Stimulated activated CD4-positive, alpha-beta T cell treated with anti-CD3 and anti-CD28 coated beads, Interleukin-12 subunit alpha, Interleukin-12 subunit beta, amount 100 ng/mL, for 24 hours (primary cell): ENCODE measurements at places on chromosomes 2 and 18.

- DNase-seq: no peak
These were observed 45.3 kb downstream of the ACAA2 start for GRCh38 chr18:49768051-49768391.

- DNase-seq: no peak
These were observed 11.8 kb downstream of the ARHGAP25 start for GRCh38 chr2:68746408-68746807.

DNA sequence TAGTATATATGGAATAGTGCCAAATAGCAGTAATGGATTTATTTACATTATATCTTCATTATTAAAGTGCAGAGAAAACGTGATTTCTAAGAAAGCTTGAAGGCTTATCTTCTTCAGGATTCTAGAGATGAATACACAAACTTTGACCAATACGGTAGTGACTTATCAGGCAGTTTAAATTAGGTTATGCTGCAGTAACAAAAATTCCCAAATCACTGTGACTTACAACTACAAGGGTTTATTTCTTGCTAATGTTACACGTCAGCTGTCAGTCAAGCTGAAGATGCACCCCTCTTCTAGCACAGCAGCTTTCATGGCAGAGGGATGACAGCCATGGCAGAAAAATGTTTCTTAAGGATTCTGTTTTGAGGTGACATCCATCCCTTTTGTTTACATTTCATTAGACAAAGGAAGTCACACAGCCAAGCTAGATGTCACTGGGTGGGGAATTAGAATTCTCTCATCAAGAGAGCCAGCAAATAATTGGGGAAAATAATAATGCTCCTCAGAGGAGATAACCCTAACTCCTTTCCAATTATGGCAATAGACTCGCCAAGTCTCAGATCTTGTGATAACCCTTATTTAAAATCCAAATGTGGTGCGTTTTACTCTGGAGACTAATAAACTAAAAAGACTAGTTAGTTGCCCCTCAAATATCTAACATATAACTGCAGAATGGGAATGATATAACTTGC lies 268.3 kb upstream of the CYP26B1 start:
- DNase-seq: no peak

GRCh38 chr2:45506756-45507155 lies 104.3 kb downstream of the SRBD1 start:
- no peak for DNase-seq

GRCh38 chr2:122034777-122035176 lies 279.3 kb downstream of the TSN start:
- no peak for DNase-seq

GRCh38 chr2:135685361-135685760 lies 56.3 kb upstream of the UBXN4 start:
- DNase-seq: no peak

- no peak for DNase-seq
These were observed 130.9 kb upstream of the RND3 start for GRCh38 chr2:150618245-150618895.

DNA sequence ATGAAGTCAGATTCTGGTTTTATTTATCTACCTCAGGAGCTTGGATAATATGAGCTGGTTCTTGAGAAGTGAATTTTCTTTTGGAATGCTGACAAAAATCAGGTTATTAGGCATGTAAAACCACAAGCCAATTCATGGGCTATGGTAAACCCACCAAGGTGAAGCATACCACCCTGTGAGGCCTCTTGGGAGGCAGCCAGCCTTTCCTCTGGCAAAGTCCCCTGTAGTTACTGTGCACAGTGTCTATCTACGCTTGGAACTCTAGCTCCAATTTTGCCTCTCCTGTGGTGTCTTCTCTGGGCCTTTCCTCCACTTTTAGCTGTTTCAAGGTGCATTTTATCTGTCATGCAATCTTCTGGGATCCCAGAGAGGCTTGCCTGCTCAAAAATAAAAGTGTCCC lies 242.7 kb upstream of the ZSWIM2 start:
- no peak for DNase-seq
